ENCODE measurements at places on chromosomes 7 and 10.

- DNase-seq, result no peak
Measured at GRCh38 chr7:99035723-99036545, 108.0 kb downstream of the SMURF1 start.

DNA sequence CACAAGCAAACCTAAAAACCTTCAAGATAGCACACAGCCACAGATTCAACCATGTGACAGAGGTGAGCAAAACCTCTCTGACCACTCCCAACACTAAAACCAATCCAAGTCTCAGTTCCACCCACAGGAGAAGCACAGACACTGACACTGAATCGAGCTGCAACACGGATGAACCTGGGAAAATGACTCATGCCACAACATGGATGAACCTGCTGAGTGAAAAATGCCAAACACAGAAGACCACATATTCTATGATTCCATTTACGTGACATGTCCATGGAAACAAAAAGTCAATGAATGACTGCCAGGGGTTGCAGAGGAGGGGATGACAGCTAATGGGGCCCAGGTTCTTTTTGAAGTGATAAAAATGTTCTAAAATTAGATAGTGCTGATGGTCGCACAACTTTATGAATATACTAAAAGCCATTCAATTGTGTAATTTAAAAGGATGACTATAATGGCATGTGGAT is 22.0 kb downstream of the CYTH3 start:
- no peak for DNase-seq

GRCh38 chr7:121525155-121525819 is 129.2 kb upstream of the FAM3C start:
- no peak for DNase-seq

DNA sequence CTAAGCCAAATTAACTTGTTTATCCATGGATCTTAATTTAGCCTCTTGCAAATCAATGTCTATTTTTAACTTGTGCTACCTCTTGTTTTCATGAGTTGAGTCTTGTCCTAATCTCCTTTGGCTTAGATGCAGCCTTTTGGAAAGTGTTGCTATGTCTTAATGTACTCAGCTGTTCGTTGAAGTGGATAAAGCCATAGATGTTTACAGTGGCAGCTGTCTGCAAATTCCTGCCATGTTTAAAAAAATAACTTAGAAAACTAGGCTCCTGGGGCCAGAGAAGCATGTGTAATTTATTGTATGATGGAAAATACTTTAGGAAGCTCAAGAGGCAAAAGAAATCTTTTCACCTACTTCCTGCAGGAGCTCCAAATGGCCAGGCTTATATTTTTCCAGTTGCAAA is 253.1 kb upstream of the RHOBTB1 start:
- DNase-seq, result no peak

DNA sequence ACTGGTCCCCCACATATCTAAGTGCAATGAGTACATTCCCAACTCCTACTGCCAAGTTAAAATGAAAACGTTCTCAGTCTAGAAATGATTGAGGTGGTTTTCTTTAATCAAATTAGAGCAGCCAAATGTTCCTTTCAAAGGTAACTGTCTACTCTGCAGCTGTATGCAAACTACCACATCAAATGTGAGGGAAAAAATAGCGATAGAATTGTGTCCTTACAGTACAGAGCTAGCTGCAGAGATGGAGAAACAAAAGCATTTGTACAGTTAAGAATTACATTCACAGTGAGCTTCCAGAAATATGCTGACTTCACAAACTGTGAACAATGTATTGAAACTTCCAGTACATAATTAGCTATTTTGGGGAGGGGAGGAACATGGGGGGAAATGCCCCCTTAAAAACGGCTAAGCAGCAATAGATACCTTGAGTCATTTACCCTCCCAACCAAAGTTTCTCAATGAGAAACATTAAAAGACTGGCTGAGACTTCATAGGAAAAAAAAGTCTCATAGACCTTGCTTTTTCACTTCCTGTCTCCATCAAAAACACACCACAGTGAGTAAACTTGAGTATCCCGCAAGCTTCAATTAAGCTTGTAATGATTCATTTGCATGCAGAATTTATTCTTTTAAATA is 22.9 kb downstream of the CDK6 start:
- no peak for DNase-seq

DNA sequence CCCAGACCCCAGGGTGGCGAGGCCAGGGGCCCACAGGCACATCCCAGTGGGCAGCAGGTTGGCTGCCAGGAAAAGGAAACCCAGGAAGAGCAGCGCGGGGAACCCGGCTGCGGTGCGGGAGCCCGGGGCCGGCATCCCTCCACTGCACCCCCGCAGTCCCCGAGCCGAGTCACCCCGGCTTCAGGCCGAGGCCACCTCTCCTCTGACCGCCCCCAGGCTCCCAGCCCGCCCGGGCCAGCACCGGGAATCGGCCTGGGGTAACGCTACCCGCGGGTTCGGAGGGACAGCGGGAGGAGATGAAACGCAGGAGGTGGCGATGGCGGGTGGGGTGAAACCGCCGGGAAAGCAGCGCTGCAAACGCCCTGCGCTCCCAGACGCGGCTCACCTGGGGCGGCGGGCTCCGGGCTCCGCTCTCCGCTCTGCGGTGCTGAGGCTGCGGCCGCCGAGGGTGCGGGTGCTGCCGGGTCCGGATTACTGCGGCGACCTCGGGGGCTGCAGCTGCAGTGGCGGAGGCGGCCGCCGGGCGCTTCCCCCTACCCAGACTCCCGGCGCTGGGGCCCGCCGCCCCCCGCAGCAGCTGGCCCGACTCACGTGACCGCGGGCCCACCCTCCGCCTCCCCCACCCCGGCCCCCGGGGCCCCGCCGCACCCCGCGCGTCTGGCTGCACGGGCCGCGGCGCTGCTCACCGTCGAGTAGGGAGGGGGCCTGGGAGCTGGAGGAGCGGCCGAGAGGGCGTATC is at the start of gene SCRN1:
TSS of gene SCRN1 (minus strand) at position 545 of the 739 bp plus-strand sequence. CDS start 20,734 bp downstream, outside the sequence.
- DNase-seq, result peak; percentile 8

DNA sequence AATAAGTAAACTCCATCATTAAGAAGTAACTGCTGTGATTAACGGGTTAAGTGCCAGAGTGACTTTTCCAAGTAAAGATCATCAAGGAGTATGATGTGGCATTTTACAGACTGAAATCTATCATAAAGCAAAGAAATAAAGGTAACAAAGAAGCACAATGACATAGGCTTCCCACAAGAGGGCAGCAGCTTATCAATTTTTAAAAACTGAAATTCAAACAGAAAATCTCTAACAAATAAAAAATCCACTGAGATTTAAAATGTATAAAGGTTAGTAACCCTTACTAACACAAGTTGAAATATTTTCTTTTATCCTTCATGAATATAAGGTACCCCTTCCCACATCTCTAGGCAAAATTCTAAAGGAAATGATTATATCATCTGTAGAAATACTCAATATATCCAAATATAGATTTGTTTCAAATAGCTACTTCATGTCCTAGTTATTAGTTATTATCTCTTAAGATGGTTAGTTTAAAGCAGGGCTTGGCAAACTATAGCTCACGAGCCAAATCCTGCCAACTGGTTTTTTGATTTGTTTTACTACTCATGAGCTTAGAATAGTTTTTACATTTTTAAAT is 29.2 kb downstream of the FAM3C start:
- DNase-seq, result peak; percentile 6

DNA sequence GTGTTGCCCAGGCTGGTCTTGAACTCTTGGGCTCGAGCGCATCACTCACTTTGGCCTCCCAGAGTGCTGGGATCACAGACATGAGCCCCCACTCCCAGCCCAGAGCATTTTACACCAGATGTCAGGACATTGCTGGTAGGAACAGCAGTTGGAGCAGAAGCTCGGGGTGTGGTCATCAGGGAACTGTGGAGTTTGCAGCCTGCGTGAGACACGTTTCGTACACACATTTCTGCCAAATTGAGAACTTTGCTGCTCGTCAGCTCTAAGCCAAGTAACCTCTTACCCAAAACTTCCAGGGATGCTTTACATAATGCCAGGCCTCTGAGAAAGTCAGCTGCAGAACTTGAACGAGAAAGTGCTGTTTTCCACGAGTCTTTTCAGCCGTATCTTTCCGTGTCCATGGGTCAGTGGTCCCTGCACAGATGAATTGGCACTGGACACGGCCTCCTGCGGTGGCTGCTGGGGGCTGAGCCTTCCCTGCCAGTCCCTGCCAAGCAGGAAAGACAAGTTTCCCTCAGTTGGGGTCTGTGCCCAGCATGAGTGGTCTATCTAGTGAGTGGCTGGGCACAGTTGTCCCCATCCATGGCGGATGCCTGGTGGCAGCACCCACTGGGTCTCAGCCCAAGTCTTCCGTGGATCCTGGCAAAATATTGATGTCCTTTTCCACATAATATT is 54.4 kb downstream of the DNAJB6 start:
- DNase-seq, result no peak

GRCh38 chr7:131002600-131002999 is 268.6 kb upstream of the KLF14 start:
- no peak for DNase-seq

DNA sequence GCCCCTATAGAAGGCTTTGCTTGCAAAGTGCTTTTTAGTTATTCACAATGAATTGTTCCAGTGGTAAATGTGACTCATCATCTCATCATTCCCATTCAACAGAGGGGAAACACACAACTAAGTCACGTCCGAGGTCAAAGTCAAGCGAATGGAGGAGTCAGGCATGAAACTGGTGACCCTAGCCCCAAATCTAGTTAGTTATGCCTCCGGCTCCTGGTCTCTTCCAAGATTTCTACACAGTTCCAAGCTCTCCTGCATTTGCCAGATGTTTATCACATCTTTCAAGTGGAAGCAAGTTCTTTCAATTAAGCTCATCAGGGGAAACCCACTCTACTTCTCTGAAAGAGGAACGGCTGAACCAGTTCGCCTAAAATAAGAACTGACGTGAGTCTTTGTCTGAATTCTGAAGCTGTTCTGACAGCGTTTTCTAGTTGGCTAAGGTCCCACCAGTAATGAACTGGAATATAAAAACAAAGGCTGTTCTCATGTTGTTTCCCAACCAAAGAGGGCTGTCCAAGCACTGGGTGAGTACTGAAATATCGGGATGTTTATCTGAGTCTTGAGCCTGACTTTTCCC is 140.9 kb upstream of the NRBF2 start:
- DNase-seq, result no peak

DNA sequence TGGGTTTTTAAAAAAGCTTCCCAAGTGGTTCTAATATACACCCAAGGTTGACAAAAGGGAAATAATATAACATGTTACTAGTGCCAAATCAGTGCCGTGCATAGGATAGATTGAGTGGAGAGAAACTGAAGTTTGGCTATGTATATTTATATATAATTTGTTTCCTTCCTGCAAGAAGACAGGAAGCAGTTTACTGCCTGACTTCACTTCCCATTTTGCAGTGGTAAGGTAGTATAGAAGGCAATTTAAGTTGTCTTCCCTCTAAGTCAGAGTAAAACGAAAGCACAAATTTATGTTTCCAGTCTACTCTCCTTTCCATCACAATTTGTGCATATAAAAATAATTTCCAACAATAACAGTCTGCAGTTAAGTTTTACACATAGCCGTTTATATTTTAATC is 3.4 kb upstream of the HYCC1 start:
- DNase-seq, result no peak

- DNase-seq, result no peak
Measured at GRCh38 chr7:151682831-151683614, 163.3 kb upstream of the RHEB start.

- peak; percentile 1 for DNase-seq
Measured at GRCh38 chr7:92135052-92135889, 994 bp upstream of the CYP51A1 start.

- no peak for DNase-seq
Measured at GRCh38 chr7:115911465-115911864, 119.1 kb downstream of the TFEC start.

DNA sequence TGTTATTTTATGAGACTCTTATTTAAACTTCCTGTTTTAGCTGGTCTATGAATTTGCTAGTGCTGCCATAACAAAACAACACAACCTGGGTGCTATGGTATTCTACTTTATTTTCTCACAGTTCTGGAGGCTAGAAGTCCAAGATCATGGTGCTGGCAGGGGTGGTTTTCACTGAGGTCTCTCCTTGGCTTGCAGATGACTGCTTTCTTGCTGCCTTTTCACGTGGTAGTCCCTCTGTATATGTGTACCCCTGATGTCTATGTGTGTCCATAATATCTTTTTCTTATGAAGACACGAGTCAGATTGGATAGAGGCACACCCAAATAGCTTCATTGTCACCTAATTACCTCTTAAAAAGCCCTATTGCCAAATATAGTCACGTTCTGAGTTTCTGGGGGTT is 270.5 kb downstream of the BMPER start:
- DNase-seq, result no peak

GRCh38 chr10:44971935-44972757 is 6.5 kb downstream of the DEPP1 start:
- no peak for DNase-seq

DNA sequence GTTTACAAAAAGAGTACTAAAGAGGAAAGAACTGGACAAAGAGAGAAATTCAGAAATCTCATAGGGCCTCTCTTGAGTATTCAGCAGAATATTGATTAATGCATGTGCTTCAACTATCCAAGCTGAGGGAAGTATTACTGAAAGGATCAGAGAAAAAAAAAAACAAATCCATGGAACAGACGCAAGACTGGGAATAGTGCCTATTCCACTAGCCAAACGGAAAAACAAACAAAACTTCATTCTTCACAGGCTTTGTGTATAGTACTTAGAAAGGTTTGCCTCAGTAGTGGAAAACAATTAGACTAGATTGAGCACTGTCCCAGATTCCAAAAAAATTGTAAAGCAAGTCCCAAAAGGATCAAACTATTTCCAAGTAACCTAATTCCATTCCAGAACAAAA is 106.2 kb downstream of the TFEC start:
- DNase-seq, result no peak

- DNase-seq, result no peak
Measured at GRCh38 chr10:113627836-113628235, 36.0 kb downstream of the NRAP start.

DNA sequence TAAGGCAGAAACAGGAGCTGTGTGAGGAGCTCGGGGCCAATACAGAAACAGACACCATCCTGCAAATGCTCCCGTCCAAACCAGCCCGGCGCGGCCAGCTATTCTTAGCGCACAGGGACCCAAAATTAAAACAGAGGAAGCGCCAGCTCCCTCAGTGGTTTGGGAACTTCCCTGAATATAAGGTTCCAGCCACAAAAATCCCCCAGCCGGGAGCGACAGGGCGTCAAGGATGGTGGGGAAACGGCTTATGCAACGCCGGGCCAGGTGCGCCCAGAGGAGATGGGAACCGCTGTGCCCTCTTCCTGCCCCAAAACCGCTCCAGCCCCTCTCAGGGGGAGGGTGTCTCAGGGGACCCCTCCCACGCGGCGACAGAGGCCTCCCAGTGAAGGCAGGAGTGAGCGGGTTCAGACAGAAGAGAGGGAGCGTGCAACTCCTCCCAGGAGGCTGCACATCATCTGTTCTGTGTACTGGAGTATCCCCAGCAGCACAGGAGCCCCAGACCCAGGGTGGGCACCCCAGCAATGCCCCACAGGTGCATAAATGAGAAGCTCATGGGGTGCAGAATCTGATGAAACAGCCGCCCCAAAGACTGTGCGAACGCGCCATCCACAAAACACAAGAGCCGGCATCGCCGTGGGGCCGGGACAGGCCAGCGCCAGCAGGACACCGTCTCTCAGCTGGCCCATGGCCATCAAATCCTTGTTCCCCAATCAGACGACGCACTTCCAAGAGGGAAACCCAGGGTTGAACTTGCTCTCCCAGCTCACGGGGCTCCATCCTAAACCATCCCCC is 73.9 kb upstream of the PDGFA start:
- DNase-seq, result no peak

All from activated CD4-positive, alpha-beta T cell treated with anti-CD3 and anti-CD28 coated beads for 4 hours (primary cell).